Stimulated activated CD4-positive, alpha-beta T cell treated with anti-CD3 and anti-CD28 coated beads, Interleukin-1b, Interleukin-23, amount 100 ng/mL, for 4 hours (primary cell): ENCODE measurements at places on chromosomes 1 and 21.

GRCh38 chr1:204257446-204257845 lies 43.7 kb upstream of the GOLT1A start:
- DNase-seq: no peak

DNA sequence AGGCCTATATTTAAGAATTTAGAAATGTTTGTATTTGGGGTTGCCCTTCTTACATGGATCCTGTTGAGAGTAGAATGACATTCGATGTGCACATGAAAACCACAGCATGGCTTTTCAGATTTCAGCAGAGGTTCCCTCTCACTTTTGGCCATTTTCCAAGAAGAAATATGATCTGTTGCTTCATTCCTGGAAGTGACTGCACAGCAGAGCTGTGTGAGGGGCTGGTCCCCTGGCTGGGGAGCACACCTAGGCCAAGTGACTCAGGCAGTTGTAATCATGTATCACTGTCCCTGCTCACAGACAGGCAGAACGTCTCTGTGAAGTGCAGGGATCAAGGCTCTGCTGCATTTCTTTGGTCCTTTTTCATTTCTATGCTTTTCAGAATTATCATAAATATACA lies 32.3 kb downstream of the AGT start:
- DNase-seq: no peak

DNA sequence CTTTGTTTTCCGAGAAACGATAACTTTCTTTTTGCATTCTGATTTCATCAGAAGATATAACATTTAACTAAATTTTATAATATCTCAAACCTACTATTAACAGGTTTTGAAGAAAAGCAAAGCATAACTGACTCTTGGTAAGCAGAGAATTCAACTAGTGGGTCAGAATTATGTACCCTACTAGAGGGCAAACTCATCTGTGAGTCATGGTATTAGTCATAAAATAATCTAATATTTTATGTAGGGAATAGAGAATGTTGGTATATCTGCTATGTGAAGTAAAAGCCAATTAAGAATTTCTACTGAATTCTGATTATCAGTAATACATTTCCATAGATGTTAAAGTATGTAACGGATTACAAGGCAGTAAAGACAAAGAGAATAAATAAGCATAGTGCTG lies 56.8 kb downstream of the USP1 start:
- no peak for DNase-seq

DNA sequence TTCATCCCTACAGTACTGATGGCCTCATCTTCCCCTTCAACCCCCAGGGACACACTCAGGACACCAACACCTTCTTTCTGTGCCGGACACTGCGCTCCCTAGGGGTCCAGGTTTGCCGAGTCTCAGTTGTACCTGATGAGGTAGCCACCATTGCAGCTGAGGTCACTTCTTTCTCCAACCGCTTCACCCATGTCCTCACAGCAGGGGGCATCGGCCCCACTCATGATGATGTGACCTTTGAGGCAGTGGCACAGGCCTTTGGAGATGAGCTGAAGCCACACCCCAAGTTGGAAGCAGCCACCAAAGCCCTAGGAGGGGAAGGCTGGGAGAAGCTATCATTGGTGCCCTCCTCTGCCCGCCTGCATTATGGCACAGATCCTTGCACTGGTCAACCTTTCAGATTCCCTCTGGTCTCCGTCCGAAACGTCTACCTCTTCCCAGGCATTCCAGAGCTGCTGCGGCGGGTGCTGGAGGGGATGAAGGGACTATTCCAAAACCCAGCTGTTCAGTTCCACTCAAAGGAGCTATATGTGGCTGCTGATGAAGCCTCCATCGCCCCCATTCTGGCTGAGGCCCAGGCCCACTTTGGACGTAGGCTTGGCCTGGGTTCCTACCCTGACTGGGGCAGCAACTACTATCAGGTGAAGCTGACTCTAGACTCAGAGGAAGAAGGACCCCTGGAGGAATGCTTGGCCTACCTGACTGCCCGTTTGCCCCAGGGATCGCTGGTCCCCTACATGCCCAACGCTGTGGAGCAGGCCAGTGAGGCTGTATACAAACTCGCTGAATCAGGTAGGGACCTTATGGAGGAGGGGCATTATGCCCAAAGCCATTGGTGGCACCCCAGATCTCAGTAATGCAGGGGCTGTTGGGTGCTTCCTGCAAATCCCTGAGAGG lies 5.1 kb upstream of the LENEP start:
- DNase-seq: no peak

DNA sequence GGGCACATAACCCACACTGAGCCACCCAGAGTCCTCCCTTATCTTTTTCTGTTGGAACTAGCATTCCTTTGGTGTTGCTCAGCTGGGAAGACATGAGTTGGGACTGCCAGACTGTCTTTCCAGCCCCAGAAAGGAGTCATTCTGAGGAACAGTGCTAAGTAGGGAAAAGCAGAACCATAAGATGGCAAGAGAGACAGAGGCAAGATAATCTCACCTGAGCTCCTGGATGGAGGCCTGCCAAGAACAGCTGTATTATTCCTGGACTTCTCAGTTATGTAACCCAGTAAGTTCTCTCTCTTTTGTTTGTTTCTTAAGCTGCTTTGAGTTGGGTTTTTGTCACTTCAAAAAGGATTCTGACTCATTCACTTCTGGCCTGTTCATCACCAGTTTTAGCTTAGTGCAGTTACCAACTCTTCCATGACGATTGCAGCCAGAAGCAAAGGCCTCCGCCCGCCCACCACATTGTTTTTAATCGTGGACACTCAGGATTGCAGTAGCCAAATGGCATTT lies 134.4 kb downstream of the OMA1 start:
- DNase-seq: no peak

- DNase-seq: no peak
Measured at GRCh38 chr1:14631421-14631820, 32.9 kb downstream of the KAZN start.

- DNase-seq: no peak
Measured at GRCh38 chr1:69504730-69505252, 62.9 kb upstream of the LRRC7 start.
